Caco-2 (cell line): ENCODE measurements at places on chromosomes 13 and 19. TPM values are rescaled to one million over a fixed set of nuclear protein-coding genes. Genes with fewer than 3 reads are reported as not detected.
A peak's percentile ranks its signal among the peaks of the same experiment; 100 is the strongest.

Gene DACT3
- 0.39 and 0.75 TPM in 2 replicates for total RNA-seq

DNA sequence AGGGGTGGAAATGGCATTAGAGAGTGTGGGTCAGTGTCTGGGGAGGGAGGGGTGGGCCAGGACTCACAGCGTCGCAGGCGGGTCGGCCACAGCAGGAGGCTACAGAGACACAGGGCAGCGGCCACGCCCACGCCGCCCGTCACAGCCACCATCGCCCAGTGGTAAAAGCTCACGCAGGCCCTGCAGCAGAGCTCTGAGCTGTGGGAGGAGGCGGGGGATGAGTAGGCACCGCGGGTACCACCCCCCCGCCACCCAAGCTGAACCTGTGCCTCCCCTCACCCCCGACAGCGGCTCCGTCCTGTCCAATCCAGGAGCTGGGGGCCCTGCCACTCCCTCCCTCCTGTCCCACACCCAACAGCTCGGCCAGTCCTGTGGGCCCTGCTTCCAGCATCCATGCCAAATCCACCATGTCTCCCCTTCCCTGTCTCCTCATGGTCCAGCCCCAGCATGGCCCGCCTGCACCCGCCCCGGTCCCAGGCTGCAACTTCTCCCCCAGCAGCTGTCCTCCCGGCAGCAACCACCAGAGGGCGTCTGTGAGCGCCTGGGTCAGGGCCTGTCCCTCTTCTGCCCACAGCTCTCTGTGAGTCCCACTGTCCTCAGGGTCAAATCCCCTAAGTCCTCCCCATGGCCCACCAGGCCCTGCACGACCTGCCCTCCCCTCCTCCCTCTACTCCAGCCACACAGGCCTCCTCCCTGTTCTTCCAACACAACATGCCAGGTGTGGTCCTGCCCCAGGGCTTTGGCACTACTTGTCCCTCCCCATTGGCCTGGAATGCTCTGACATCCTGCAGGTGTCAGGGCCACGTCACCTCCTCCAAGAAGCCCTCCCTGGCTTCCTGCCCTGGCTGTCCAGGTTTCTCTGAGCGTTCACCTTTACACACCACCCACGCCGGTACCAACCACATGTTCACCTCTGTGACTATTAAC lies 6.0 kb downstream of the TEKTIP1 start:
- peak; percentile 84 for DNase-seq

Gene PCDH9
- 0.11 and 0.32 TPM in 2 replicates for total RNA-seq

- DNase-seq: no peak
These were observed 40.2 kb downstream of the CARS2 start for GRCh38 chr13:110665491-110666254.

DNA sequence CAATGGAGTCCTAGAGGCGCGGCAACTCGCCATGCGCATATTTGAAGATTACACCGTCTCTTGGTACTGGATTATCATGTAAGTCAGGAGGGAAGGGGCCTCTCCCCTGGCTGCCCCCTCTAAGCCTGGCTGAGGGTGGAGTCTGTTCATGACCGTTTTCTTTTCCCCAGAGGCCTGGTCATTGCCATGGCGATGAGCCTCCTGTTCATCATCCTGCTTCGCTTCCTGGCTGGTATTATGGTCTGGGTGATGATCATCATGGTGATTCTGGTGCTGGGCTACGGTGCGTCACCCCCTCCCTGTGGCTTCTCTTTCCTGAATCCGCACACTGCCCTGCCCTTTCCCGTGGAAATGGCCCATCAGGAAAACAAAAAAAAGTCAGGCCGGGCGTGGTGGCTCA lies 6.5 kb downstream of the SLC44A2 start:
- DNase-seq: no peak

Gene CYP4F8
- not detected in 2 replicates for total RNA-seq

- no peak for DNase-seq
These were observed 72.8 kb upstream of the PCDH8 start for GRCh38 chr13:52921194-52921593.

Gene RGL3
- total RNA-seq: 53.1 and 58.8 TPM in 2 replicates

DNA sequence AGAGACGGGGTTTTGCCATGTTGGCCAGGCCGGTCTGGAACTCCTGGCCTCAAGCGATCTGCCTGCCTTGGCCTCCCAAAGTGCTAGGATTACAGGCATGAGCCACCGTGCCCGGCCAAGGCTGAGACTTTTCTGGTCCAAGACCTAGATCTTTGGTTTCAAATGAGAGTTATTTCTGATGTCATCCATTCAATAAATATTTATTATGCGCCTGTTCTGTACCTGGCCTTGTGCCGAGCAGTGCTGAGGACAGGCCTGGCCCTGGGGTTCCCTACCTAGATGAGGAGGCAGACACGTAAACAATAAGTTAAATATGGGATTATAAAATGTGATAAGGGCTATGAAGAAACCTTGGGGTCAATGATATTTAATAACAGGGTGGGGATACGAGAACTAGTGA lies 4.5 kb downstream of the RELB start:
- DNase-seq: no peak

- DNase-seq: no peak
These were observed 43.4 kb upstream of the PDCD5 start for GRCh38 chr19:32537580-32537979.

Gene CDX2
- 104 and 109 TPM in 2 replicates for total RNA-seq

GRCh38 chr19:43584484-43584883 lies 8.9 kb downstream of the PINLYP start:
- no peak for DNase-seq

DNA sequence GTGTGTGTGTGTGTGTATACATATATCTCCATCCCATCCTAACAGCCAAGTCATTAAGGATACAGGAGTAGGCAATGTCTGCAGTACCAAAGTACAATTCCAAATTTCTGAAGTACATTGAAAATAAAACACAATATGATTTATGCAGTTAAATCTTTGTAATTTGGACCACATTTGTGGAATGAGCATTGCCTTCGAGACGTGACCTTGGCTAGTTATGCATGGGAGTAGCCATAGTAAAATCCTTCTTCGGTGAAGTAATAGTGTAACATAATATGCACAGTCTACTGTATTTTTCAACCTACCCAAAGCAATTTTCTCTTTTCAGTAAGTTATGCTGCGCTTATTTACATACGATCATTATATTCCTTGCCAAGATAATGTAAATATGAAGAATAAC lies 665.7 kb upstream of the GPC6 start:
- no peak for DNase-seq

DNA sequence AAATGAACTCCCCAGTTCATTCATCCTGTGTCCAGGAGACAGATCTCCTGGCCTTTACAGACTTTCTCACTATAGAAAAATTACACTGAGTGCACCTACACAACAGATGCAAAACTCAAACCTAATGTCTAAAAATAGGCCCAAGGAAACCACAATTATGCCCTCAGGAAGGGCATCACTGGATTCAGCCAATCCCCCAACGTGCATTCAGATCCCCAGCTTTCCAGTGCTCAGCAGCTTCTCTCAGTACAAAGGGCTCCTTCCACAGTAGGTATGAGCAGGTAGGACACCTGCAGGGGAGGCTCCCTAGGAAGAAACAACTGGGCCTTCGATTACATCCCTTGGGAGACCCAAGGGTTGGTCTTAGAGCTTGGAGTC lies 2.1 kb downstream of the ZNF709 start:
- no peak for DNase-seq
